ENCODE measurements at places on chromosomes 2 and 18. TPM values are rescaled to one million over a fixed set of nuclear protein-coding genes. Genes with fewer than 3 reads are reported as not detected.

AFF3 gene
- polyA plus RNA-seq: 3.7 TPM

GREB1 gene
- polyA plus RNA-seq: 9.1 TPM

SERPINB10 gene
- 0.09 TPM for polyA plus RNA-seq

CTAGE1 gene
- polyA plus RNA-seq: not detected

- no peak for DNase-seq
These were observed 731.4 kb upstream of the HS6ST1 start for GRCh38 chr2:129050101-129050500.

DNA sequence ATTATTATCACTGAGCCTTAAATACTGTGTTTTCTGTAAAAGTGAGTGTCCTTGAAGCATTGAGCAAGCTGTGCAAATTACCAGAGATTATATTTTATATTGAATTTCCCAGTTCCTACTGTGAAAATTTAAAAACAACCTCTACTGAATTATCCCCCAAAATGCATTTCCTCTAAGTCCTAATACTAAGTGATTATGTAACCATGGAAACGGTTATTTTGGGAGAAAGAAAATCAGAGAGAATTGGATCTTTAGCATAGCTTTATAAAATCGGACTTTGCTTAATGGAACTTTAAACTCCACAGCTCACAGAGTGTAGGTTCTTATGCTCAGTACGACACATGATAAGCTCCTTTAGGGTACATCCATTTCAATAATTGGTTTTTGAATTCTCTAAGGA is 19.3 kb upstream of the CHMP1B start:
- DNase-seq: no peak

DNA sequence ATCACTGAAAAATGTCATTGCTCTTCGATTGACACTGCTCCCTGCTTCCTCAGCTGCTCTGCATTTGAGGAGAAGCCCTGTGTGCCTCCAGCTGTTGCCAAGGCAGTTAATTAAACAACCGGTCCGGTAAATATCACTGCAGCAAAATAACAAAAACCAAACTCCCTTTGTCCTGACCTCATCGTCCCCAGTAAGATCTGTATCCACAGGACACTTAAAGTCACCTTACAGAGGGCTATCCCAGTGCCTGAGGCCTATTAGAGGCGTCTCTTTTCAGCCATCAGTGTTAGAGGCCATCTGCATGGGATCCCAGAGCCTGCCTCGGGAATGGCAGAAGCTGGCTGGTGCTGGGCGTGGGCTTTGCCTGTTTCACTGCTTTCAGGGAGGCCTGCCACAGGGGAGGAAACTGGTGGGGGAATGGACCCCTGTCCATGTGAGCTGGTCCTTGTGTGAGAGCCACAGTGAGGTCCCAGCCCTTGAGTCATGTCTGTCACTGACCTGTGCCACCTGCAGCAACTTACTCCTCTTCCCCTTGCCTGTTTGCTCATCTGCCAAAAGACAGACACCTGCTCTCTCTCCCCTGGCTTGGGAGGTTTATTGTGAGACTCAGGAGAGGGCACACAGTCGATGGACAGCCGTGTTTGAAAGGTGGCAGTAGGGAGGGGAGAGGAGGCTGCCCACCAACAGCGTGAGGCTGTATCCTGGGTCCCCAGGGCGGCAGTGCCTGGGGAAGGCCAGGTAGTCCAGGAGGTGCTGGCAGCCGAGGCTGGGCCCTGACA is 117.7 kb upstream of the MCFD2 start:
- no peak for DNase-seq

All from muscle of arm (tissue), 14 donors.